ENCODE measurements at places on chromosomes 7 and 10. TPM values are rescaled to one million over a fixed set of nuclear protein-coding genes. Genes with fewer than 3 reads are reported as not detected.

DNA sequence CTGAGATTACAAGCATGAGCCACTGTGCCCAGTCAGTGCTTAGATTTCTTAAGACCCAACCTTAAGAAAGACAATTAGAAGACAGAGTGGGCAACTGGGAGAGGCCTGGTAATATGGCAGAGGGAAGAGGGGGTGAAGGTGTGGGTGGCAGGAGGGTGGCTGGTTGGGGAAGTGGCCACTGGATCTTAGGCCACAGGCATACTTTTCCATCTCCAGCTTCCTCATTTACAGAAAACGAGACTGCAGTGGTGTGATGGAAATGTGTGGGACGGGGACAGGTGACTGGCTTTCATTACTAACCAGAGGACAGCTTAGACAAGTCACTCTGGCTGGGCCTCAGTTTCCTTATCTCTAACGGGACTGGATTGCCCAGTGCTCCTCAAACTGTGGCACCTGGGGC lies 1.0 kb upstream of the FFAR4 start:
- no peak for DNase-seq

FAM221A gene
- 12.3 TPM for total RNA-seq

DNA sequence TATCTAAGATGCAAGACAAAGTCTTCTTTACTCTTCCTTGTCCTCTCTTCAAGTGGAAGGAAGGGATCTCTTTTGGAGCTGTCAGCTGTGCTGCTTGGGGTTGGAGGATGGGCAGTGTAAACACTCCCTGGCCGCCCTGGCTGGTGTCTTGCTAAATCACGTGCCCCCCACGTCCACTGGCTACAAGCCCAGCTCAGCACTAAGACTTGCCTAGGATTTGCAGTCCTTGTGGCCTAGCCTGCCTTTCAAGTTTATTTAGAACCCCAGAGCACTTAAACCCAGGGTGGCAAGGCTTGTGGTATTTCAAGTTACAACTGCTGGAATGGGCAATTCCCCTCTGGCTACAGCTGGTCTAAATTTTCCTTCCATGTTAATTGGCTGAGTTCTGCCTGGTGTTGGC lies 272.4 kb upstream of the MYO3A start:
- DNase-seq, result no peak

GRCh38 chr7:6478186-6478585 lies 30.4 kb upstream of the DAGLB start:
- no peak for DNase-seq

DNA sequence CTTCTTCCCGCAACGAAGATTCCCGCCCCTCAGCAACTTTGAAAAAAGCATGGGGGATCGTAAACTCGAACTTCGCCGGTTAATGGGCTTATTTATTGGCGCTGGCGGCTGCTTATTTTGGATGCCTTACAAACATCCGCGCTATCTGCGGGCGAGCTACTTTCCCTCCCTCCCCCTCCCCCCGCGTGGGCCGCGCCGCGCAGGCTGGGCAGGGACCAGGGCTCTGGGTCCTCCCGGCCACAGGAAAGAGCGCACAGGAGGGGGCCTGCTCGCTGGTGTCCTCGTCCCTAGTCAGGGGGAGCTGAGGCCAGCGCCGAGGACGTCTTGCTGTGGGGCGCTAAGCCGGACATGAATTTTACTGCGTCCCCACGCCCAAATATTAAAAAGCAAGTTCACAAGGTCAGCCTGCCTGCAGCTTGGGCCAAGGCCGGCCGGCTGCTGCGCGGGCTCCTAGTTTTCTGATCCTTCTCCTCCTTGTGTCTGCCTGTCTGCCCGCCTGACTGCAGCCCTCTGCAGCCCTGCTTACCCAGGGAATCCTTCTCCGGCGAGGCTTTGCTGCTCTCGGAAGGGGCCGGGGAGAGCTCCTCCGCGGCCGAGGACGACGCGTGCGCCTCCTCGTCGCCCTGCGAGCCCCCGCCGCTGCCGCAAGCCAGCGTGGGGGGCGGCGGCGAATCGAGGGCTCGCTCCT lies 1.2 kb downstream of the HOXA10 start:
- DNase-seq, result no peak

- DNase-seq, result peak; percentile 69
Observed at GRCh38 chr10:43287056-43288007, 20.5 kb upstream of the RASGEF1A start.

DNA sequence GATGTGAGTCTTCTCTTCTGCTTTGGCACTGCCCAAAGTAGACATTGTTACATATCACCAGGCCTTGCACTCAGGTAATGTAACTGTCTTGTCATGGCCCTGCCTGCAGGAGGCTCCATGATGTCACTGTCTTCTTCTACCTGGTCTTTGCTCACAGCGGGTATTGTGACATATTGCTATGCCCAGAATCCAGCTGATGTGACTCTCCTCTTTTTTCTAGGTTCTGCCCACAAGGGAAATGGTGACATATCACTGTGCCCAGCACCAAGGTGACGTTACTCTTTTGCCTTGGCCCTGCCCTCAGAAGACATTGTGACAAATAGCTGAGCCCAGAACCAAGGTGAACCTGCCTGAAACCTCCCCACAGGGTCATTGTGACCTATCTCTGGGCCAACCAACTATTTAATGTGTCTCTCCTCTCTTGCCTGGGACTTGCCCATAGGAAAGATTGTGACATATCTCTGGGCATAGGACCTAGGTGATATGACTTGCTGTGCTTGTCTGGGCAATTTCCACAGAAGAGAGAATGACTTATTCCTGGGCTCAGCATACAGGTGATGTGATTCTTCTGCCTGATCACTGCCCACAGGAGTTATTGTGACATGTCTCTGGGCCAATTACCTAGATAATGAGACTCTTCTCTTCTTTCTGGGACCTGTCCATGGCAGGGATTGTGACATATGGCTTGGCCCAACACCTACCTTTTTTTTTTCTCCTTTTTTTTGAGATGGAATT lies 26.5 kb upstream of the ZNF107 start:
- DNase-seq, result no peak

GRCh38 chr7:106116161-106116704 lies 4.1 kb upstream of the SYPL1 start:
- DNase-seq, result no peak

- no peak for DNase-seq
Observed at GRCh38 chr7:51455948-51456347, 139.3 kb upstream of the COBL start.

GRCh38 chr7:143013893-143014292 lies 13.0 kb downstream of the OR9A2 start:
- no peak for DNase-seq

GIMAP7 gene
- 50.5 TPM for total RNA-seq

- DNase-seq, result no peak
Observed at GRCh38 chr10:105864854-105865253, 1223.8 kb downstream of the SORCS3 start.

- no peak for DNase-seq
Observed at GRCh38 chr10:33519130-33519860, 184.8 kb upstream of the NRP1 start.

DNA sequence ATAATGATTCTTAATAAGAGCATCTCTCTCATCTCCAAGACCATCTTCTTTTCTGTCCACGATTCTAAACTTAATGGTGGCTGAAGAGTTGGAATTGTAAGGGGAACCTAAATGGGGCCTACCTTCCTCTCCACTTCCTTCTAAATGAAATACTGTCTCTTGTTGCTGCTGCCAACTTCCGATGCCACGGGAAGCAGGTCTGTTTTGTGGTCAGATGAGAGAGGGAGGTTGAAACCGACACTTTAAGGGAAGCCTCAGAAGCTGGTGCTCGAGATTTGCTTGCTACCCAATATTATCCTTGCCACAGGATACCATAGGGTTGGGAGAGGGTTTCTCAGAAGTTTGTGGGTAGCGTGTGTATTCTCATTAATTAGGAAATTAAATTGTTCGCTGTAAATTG lies 464.1 kb downstream of the SUGCT start:
- DNase-seq, result no peak

H2BK1 gene
- not detected for total RNA-seq

ZNF365 gene
- total RNA-seq, result 0.86 TPM

DNA sequence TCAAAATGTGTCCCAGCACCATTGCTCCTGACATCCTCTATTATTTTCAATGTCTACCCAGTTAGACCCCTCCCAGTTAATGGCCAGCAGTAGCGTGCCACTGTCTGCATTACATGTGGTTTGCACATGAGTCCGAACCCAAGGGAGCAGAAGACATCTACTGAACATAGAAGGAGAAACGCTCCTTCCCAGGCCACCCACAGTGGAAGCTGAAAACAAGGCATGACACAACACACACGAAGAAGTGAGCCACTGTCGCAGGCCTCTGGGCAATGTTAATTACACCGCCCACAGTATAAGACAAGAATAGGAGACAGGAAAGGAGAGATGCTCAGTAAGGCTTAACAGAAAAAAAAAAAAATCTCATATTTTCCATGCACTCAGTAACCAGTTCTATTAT lies 50.5 kb downstream of the MKX start:
- no peak for DNase-seq

DNA sequence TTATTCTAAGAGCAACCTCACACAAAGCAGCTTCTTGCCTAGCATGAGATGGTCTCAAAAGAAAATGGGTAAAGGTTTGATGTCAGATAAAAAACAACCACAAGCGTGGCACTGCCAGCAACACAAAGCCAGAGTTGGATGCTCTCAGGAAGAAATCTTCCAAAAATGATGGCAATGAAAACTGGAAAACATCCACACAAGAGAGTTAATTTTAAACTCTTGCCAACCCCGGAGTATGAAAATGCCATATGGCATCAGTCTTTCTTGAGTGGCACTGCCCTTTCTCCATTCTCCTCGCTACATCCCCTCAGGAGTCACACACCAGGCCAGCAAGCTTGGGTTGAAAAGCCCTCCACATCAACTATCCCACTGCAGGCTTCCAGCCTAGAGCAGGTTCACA lies 41.0 kb downstream of the CADPS2 start:
- no peak for DNase-seq

GRCh38 chr7:25804154-25804553 lies 347.8 kb upstream of the NFE2L3 start:
- DNase-seq, result no peak

DNA sequence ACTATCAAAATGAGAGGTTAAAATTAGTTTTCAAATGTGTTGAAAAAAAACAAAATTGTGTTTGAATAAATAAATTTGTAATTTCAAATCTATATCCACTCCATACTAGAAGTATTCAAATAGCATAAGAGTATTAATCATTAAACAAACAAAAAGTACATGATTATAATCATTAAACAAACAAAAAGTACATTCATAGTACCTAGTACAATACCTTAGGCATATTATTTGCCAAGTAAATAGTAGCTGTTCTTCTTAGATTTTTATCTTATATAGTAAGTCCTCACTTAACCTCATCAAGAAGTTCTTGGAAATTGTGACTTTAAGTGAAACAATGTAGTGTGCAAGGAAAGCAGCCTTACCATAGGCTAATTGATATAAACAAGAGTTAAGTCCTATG lies 349.3 kb upstream of the VWC2 start:
- DNase-seq, result no peak

DNA sequence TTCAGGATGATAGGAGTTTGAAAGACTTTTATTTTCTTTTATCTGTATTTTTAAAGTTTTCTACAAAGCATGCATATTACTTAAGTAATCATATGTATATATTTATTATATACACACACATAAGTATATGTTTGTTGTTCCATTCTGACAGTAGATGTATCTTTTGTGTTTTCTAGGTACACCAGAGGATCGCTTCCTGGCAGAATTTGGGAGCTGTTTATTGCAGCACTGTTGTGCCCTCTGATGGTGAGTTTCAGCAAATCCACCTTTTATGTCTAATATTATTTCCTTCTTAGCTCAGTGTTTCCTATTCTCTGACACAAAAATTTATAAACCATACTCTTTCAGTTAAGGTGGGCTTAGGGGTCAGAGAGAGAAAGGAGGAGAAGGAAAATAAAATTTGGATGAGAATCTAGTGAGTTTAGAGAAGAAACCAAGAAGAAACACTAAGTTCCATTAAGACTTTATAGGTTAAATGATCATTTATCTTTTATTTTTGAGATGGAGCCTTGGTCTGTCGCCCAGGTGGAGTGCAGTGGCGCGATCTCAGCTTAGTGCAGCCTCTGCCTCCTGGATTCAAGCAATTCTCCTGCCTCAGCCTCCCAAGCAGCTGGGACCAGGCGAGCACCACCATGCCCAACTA lies 59.2 kb upstream of the OIT3 start:
- no peak for DNase-seq

- no peak for DNase-seq
Observed at GRCh38 chr10:132458586-132459300, 61.7 kb downstream of the PWWP2B start.

DNA sequence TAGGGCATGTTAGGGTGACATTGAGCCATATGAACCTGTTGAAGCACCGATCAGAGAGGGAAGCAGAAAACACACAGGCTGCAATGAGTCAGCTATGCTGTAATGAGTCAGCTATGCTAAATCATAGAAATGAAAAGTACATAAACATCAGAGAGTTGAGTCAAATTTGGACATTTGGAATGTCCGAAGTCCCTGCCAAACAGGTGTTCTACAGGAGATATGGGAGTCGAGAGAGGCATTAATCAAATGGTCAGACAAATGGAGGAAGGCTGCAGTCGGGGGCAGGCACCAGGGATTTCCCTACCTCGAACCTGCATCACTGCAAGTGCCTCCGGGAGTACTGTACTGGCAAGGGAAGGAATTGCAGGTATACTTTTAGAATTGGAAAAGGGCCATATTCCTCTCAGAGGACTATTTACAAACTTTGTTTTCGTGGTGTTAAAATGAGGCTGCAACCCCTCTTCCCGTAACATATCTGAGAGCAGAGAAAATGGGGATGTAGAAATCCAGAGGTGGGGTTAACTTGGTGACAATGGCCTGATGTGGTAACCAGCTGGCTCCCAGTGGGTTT lies 8.8 kb upstream of the ZC3HAV1 start:
- no peak for DNase-seq

GRCh38 chr7:120344276-120344675 lies 71.3 kb downstream of the KCND2 start:
- DNase-seq, result no peak

FAM24B gene
- 3.0 TPM for total RNA-seq

DNA sequence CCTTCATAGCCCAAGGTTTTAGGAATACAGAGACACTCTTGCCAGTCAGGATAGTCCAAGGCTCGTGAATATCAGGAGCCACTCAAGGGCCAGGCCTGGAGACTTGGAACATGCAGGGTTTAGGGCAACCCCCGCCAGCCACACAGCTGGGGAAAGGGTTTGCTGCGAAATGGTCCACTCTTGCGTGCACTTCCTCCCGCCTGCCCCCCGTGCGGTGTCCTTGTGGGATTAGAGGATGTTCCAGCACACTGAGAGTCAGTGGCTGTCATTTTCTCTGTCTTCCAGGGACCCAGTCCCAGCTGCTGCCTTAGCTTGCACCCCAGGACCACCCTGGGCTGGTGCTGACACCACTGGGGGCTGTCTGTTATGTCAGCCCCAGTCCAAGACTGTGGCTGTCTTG lies 38.5 kb downstream of the POR start:
- no peak for DNase-seq

DNA sequence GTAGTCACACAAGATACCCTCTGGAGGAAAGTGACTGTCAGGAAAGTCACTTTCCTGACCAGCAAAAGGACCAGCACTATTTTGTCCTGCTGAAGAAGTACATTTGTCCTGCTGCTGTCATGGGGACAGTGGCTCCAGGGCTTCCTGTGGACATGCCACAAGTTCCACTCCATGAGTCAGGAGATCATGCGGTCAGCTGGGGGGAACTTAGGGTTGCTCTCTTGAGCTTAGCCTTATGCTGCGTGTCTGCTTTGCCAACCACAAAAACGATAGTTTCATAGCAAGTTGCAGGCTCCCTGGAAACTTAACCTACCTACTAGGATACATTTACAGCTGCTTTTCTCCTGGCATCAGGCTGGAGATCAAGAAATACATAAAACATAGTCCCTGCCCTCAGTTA lies 19.8 kb upstream of the ALOX5 start:
- DNase-seq, result no peak

Measured in natural killer cell treated with Interleukin-12 subunit alpha and Interleukin-12 subunit beta and Interleukin-15 and Interleukin-18, amount 100 ng/mL, for 72 hours (primary cell).